ENCODE measurements at places on chromosomes 2 and 18. TPM values are rescaled to one million over a fixed set of nuclear protein-coding genes. Genes with fewer than 3 reads are reported as not detected.

DNA sequence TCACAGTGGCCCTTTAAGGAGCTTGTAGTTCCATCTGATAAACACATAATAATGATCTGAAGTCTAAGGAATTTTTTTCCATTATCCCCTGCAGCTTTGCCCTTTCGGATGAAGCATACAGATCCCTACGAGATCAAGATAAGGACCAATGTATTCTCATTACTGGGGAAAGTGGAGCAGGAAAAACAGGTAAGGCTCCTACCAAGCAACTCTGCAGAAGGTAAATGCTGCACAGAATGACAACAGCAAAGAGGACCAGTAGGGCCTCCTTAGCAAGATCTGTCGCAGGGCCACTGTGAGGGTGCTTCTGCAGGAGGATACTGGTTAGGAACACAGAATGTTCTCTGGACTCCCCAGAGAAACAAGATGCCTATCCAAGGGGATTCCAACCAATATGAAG is 84.6 kb downstream of the MYO1B start:
- no peak for DNase-seq

GRCh38 chr18:25597476-25597875 is 245.5 kb upstream of the ZNF521 start:
- no peak for DNase-seq

Gene MC2R
- polyA plus RNA-seq = 0.24 TPM

DNA sequence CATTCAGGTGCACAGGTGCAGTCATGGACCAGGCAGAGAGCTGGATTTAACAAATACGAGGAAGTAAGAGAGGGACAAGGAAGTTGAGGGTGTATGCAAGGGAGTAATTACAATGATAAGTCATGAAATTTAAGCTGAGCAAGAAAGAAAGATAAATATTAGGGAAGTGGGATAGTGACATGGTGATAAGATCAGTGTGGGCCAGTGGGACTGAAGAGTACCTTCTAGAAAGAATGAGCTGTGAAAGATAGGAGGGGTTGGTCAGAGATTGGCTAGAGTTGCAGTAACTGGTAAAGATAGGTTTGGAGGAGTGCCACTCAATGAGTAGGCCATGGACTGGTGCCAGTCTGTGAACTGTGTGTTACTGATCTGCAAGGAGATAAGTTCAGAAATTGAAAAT is 200.8 kb upstream of the SIX3 start:
- DNase-seq = no peak

Gene TNFAIP6
- polyA plus RNA-seq = 0.77 TPM

Gene CRYBA2
- not detected for polyA plus RNA-seq

Gene C2orf80
- polyA plus RNA-seq = 0.96 TPM

DNA sequence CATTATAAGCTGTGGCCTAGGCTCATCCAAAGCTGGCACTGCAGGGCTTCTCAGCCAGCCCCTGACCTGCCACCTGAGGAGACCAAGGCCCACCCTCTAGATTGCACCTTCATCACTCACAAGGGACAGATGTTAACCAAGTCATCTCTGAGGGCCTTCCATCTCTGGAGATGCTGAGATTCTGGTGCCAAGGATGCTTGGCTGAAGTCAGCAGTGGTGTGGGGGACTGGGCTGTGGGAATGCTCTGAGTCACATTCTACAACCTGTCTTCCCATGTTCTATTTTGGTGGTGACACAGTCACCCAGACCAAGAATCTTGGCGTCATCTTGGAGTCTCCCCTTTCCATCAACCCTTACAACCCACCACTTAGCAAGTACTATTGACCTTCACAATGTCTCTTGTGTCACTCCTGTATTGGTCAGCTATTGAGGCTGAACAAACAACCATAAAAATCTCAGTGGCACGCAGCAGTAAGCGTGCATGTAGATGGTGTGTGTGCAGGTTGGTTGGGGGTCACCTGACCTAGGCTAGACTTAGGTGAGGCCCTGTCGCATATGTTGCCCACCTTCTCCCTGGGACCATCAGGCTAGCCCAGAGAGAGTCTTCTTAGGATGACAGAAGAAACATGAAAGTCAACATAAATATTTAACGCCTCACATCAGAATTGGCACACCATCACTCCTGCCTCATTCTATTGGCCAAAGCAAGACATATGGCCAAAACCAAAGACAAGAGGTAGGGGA is 135.0 kb downstream of the SMAD7 start:
- DNase-seq = no peak

Gene TIA1
- 568 TPM for polyA plus RNA-seq

Gene SMYD1
- polyA plus RNA-seq = 0.10 TPM

Gene CCDC121
- 10.5 TPM for polyA plus RNA-seq

DNA sequence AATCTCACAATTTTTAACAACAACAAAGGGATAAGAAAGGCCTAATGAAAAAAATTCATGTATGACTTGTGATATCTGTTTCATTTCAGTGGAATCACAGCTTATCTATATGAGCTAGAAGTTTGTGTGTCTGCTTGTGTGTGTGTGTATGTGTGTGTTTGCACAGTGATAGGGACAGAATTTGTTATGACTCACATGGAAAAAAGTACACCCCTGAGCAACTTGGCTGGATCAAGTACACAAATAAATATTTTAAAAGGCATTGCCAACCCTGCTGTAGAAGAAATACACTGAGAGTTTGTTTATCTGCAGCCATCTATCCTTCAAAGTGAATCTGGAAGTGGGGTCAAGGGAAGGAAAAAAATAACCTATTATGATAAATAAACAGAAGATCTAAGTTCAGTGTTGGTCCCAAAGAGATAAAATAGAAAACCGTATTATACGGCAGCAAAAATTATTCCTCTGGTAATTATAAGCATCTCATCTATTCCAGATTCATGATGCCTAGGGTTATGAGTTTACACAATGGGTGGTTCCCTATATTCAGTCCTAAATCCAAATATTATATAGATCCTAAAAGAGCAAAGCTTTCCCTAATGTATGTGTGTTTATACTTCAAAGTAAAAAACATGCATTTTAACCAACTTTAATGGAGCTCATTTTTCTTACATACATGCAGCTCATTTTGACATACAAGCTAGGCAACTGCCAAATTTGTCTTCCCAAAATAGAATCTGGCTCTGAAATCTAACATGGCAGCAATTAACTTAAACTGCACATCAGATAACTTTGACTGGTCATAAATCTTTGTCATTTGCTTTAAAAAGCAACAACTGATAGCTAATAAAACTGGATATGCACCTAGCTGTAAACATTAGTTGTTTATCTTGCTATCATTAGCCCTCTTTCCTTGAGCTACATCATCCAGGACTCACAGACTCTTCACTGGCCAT is 420.6 kb downstream of the IRS1 start:
- no peak for DNase-seq

DNA sequence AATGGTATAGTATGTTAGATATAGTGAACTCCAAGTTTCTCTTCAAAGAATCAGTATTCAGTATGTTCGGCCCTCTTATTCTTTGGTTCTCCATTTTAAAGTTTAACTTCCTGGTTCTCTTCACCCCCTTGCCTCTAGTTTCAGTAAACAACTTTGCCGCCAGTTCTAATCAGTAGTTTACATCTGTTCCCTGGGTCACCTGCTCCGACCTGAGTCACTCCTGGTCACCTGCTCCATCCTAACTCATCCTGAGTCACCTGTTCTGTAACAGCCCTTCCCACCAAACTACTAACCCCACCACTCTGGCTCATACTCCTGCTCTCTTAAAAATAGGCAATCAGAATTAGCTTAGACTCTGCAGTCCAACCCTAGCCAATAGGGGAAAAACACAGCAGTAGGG is 23.7 kb upstream of the TEX51 start:
- no peak for DNase-seq

Gene TCF23
- polyA plus RNA-seq = 0.50 TPM

- DNase-seq = no peak
These were observed 2.0 kb downstream of the MRPL30 start for GRCh38 chr2:99183025-99183424.

DNA sequence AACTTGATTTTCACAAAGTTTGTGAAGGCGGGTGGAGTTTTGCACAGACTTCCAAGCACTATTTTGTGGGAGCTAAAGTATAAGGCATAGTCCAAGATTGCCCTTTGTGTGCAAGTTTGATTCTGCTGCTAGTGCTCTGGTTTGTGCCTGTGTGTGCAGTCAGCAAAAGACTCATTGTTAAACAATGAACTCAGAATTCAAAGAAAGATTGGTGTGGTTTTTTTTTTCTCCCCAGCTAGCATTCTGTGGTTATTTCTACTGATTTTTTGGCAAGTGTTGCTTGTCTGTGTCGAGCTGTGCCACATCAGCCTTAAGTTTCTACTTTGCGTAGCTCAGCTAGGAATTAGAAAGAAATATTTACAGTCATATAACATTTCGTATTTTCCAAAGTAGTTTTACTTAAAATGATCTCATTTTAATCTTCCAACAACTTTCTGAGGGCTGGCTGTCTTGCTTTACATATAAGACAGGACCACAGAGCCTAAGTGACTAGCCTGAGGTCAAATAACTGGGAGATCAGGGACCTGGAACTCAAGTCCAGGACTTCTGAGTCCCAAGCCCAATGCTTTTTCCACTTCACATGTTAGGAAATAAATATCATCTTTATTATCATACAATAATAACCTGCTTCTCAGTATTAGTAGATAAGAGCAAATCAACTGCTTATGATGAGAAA is 69.8 kb downstream of the BABAM2 start:
- DNase-seq = no peak

Gene PRSS56
- polyA plus RNA-seq = 0.13 TPM

DNA sequence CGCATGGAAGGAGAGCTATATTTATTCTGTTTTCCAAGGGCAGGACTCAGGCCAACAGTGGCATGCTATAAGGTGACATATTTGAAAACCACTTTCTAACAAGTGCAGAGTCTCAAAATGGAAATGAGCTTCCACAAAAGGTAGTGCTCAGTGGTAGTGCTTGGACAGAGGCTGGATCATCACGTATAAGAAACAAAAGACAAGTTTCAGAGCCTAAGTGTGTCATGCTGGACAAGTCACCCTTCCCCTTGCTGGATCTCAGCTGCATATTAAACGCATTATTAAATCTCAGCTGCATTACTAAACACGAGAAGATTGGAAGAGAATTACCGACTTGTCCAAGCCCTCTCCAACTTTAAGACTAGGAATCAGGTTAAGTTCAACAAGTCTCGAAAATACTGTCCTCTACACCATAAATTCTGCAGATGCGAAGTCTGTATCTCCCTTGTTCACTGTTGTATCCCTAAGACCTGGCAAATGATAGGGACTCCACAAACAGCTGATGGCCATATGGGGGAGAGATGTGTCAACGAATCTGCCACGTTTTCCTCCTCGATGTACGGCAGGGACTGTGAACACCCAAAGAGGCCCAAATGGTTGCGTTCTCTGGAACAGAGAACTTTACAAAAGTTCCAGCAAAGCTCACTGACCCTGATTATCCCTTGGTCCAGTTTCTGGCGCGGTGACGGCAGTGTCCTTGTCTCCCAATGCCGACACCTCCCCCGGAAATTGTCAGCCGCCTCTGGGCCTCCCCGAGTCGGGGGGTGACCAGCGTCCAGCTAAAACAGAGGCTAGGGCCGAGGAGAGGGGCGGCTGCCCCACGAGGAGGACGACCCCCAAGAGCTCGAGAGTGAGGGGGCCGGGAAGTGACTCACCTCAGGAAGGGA is 611 bp downstream of the NOL10 start:
- DNase-seq = no peak

Gene IL1R2
- 1.1 TPM for polyA plus RNA-seq

DNA sequence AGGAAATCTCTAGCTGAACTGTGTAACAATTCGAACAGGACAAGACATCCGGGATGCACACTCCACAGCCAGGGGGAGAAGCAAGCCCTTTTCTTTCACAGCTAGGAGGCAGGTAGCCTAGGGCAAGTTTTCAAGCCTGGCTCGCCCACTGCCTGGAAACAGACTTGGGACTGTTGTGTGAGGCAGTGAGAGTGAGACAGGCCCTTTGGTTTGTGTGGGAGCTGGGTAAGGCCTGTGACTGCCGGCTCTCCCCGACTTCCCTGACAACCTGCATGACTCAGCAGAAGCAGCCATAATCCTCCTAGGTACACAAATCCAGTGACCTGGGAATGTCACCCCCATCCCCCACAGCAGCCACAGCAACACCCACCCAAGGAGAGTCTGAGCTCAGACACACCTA is 179.7 kb downstream of the WDPCP start:
- no peak for DNase-seq

DNA sequence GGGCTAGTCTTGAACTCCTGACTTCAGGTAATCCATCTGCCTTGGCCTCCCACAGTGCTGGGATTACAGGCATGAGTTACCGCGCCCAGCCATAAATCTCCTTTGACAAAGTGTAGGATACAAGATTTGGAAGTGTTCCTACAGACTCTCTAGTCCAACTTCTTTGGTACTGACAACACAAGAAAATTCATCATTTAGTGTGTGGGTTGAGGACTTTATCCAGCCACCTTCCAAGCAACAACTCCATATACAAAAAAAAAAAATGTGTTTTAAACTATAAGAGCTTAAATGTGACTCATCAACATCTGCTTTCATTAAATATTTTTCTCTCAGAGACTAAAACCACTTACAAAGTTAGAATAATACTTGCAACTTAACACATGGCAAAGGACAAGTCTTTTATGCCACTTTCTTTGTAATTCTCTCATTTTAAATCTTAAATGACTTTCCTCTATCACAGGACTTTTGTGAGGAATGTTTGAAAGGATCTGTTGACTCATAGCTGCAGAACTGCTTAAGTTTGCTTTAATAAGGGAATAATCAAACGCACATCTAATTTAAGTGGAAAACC is 46.2 kb upstream of the ITGAV start:
- DNase-seq = no peak

DNA sequence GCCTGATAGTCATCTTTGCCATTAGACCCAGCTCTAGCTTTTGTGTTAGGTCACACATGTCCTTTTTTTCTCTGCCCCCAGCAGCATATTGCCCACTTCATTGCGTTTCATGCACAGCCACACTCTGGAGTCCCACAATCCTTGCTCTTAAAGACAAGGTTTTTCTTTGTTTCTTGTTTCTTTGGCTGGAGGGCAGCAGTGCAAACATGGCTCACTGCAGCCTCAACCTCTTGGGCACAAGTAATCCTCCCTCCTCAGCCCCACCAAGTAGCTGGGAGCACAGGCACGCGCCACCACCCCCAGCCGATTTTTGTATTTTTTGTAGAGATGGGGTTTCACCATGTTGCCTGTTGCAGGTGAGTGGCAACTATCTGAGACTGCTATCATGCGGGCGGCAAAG is 16.9 kb upstream of the PAPOLG start:
- DNase-seq = no peak

Gene TNFRSF11A
- polyA plus RNA-seq = 2.8 TPM

Gene RAB6C
- polyA plus RNA-seq = 0.04 TPM

GRCh38 chr18:8153887-8154583 is 455.2 kb upstream of the RAB12 start:
- no peak for DNase-seq

DNA sequence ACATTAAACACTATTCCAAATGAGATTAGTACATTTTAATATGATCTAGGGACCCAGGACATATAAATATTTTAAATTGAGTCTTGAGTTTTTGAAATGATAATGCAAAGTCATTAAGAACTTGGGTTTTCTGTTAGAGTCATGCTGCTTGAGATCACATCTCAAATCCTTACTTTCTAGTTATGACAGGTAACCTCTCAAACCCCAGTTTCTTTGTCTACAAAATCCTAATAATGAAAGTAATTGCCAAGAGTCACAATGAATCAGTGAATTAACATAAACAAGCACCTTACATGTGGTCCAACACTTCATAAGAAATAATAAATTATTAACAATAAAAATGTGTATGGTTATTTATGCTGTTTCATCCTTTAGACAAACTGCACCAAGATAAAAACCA is 607.6 kb downstream of the LRP1B start:
- no peak for DNase-seq
